SK-N-MC (cell line): ENCODE measurements at places on chromosomes 2 and 18.

DNA sequence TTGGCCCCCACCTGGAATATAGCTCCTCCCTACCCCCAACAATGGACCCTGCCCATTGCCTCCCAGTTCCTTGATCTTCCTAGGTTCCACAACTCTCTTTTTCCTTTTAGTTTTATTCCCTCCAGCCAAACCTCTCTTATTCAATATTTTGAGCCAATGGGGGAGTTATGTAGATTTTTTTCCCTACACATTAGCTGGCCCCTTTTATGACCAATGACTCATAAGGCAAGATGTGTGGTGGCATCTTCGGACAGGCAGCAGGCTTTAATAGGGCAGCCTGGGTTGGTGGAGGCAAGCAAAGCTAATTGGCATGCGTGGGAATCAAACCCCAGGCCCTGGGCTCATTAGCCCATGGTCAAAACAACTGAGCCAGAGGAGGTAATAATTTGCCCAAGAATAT lies 9.2 kb downstream of the GRP start:
- no peak for DNase-seq

- DNase-seq: no peak
These were observed 28.5 kb downstream of the MBP start for GRCh38 chr18:77103991-77104531.

- no peak for DNase-seq
These were observed 11.8 kb upstream of the DUSP2 start for GRCh38 chr2:96156926-96157648.

DNA sequence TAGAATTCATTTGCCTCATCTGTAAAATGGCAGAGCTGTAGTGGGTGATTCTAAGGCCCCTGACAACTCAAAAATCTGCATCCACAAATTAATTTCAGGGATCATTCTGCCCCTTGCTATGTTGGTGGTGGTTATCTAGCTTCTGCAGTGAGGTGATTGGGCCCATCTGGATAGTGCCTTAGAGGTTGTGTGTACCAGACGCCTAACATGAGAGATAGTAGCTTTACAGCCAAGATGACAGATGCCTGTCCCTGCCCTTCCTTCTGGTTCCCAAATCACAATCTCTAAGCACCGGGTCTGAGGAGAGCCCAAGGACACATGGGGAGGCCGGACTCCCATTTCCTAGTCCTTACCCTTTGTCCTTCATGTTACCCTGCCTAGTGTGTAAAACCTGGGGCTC lies 51.1 kb upstream of the TNP1 start:
- DNase-seq: no peak

GRCh38 chr2:82055846-82056245 lies 1751.3 kb upstream of the LRRTM1 start:
- no peak for DNase-seq

DNA sequence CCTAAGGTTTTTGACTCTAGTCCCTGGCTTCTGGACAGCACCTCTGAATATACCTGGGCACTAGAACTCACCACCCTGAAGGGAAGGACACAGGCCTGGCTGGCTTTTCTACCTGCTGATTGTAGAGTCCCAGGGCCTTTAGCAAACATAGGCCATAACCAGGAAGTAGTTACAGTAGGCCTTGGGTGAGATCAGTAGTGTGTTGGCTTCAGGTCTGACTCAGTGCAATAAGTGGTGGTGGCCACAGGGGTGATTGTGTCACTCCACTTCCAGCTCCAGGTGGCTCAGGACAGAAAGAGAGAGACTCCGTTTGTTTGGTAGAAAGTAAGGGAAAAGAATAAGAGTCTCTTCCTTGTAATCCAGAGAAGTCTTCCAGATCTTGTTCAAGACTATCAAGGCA lies 101.7 kb upstream of the LGALSL start:
- DNase-seq: no peak

DNA sequence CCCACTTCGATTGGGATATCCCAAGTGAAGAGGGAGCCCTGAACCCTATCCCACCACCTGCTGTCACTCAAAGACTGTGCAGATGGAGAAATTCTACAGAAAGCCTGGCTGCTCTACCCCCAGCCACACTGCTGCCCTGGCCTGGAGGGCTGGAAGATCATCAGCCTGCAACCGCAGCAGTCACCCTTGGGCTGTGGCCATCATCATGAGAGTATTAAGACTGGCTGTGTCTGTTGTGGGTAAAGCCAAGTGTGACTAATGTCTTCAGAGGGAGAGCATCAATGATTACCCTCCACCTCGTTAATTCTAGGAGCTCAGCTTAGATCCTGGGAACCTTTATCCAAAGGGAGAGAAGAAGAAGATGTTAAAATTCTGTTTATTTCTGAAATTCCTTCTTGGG lies 221.5 kb downstream of the TFCP2L1 start:
- no peak for DNase-seq

- DNase-seq: no peak
These were observed 11.4 kb downstream of the G6PC2 start for GRCh38 chr2:168912466-168912865.

- DNase-seq: no peak
These were observed 10.4 kb downstream of the SLC4A3 start for GRCh38 chr2:219637842-219638185.

GRCh38 chr18:23088310-23088709 lies 47.0 kb upstream of the CABLES1 start:
- DNase-seq: no peak

DNA sequence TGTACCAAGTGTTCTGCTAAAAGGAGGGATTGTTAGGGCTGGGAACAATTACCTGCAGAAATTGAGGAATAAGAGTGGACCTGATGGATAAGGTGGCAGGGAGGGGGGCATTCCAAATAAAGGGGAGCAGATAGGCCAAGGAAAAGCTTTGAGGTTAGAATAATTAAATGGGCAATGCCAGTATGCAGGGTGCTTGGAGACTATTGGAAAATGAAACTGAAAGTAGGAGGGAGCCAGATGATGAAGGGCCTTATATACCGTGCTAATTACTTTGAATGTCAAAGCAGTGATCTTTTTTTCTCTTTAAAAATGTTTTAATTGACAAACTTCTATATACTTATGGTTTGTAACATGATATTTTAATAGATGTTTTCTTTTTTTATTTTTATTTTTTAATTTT lies 42.9 kb downstream of the MMADHC start:
- DNase-seq: no peak

DNA sequence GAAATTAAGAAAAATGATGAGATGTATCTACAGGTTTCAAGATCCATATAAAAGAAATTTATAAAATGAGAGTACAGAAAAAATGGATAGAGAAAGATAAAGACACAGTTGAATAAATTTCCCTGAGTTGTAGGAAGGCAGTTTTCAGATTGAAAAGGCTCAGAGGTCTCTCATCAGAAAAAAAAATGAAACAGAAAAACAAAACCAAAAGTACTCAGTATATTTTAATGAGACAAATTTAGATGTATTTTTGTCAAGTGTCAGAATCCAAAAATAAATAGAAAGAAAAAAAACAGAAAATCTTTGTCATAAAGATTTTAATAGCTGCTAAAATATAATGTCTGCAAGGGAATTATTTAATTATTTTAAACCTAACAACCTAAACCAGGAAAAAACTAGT lies 520.5 kb downstream of the KCNJ3 start:
- DNase-seq: no peak

DNA sequence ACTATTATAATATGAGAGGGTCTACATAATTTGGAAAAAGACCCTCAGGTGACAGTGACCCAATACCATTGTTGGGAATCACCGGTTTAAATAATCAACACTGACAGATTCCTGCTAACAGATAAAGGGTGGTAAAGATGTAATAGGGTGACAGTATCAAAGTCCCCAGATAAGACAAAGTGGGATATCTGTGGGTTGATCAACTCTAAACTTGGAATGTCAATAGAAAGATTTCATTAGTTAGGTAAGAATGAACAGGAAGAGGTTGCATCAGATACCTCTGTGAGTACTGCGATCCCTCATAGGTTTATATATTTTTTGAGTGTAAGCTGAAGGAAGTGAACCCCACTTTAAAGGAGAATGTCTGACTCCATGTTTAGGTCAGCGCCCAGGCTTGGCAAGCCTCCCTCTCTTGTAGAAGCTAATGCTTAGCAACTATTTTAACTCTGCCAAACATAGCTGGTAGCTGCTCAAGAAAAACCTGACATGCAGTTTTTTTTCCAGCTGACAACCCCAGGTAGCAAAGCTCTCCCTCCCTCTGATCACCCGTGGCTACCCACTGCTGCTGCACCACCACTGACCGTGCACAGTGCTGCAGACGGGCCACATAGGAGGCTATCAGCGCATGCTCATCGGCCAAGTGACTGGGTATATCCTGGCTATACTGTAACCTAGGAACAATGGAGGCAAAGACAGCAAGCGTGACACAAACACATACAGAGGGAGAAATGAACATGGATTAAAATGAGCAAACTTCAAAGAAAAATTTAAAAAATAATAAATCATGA lies 113.3 kb upstream of the DNMT3A start:
- no peak for DNase-seq

GRCh38 chr2:186205254-186205911 lies 280.7 kb upstream of the ZC3H15 start:
- DNase-seq: no peak

- no peak for DNase-seq
These were observed 432.7 kb upstream of the TRIB2 start for GRCh38 chr2:12284037-12284436.

DNA sequence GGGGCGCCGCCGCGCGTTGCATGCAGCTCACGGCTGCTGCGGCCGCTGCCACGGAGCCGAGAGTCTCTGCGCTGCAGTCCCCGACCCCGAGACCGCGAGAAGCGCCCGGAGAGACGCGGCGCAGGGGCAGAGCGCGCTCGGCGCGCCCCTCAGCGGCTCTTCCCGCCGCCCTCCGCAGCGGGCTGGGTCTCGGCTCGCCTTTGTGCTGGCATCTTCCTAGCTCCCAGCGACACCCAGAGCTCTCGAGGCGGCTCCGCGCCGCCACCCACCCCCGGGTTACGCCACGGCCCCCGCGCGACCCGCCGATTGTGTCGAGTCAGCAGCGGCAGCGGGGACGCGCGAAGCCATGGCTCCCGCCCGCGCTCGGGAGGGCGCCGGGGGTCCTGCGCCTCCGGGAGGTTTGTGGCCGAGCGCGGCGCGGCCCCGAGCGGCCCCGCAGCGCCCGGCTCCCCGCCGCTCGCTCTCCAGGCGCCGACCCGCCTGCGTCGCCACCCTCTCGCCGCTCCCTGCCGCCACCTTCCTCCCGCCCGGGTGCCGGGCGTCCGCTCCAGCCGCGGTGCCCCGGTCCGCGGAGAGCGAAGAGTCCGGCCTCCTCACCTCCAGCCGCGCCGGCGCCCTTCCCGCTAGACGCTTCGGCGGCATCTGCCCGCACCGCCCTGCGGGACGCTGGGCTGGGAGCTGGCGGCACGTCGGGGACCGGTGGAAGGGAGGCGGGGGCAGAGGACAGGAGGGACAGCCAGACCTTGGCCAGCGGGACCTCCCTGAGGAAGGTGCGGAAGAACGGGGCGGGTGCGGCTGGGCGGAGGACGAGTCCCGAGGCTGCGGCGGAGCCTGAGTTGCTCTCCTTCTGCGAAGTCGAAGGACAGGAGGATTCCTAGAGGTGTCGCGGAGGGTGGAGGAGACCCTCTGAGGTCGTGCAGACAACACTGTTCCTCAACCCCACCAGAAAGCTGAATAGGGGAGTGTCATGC lies 46.3 kb upstream of the CCDC150 start:
- no peak for DNase-seq

GRCh38 chr2:104215269-104216161 lies 638.4 kb upstream of the POU3F3 start:
- no peak for DNase-seq

GRCh38 chr2:169294001-169294675 lies 68.2 kb downstream of the LRP2 start:
- DNase-seq: no peak

DNA sequence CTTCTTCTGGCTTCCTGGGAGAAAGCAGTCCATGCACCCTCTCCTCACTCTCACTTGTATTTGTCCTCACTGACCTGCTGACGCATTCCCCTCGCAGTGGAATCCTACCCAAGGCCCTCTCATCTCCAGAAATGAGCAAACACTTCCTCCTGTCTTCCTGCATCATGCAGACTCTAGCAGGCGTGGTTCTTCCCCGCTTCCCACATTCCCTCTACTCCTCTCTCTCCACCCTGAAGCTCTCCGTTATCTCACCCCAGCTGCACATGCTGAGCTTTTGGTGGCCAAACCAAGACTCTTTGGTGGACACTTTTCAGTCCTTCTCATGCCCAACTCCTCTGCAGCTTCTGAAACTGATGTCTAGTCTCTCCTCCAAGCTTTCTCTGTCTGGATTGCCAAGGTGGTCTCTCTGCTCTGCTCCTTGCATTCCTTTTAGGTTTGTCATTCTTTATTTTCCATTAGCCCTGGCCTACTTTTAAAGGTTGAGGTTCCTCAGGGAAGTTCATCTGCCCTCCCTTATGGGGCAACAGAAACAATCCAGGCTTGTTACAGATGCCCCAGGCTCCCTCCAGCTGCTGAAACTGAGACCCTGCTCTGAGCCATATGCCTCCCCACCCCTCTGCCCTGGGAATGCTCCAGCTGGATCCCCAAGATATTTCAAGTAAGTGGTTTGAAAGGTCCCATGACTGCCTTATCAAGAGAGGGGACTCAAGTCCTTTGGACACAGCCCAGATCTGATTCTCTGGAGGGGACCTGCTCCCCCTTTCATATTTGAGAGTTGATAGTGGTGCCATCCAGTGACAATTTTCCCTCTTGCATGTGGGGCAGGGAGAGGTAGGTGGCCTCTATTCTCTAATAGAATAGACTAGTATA lies 835 bp upstream of the IL18RAP start:
- no peak for DNase-seq

DNA sequence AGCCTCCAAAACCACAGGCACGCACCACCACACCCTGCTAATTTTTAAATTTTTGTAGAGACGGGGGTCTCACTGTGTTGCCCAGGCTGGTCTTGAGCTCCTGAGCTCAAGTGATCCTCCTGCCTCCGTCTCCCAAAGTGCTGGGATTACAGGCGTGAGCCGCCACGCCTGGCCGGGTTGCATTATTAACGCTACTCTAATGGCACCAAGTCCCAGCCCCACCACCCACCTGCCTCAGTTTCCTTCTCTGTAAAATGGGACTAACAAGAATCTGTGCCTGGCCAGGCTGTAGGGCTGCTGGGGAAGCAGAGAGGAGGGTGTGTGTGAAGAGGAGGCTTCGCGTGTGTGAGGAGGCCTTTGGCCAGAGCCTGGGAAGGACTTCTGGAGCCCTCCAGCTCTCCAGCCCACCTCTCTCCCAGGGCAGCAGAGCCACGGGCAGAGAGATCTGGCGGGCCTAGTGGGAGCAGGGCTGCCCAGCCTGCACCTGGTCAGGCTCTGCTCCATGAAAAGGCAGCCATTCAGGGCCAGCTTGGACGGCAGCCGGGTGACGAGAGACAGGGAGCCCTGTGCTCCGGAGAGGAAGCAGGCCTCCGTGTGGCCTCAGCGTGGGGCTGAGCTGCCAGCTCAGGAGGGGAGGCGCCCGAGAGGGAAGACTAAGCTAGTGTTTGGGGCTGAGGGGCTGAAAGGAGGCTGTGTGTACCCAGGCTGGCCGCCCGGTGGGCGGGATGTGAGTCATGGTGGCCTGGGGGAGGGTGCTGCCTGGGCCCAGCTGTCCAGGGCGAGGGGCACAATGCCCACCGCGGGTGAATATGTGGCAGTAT lies 7.4 kb upstream of the B3GNT7 start:
- DNase-seq: no peak

- no peak for DNase-seq
These were observed 13.2 kb downstream of the EVA1A start for GRCh38 chr2:75547345-75548035.
